Stimulated activated CD4-positive, alpha-beta T cell treated with anti-CD3 and anti-CD28 coated beads, Interleukin-2, amount 100 ng/mL, for 24 hours (primary cell): ENCODE measurements at places on chromosomes 4 and X.

DNA sequence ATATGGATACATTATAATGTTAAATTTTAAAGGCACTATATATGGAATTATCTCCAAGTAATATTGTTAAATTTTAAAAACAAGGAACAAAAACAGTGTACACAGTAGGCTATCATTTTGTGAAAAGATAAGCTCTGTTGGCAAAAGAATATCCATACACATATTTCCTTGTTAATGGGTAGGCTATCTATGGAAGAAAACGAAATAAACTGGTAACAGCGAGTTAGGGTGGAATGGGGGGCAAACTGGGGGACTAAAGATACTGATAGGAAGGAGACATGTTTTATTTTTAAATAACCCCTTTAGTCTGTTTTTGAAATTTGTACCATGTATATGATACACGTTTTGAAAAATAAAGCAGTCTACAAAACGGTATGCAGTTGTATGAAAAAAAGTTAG, 3.6 kb upstream of the TSPAN5 start:
- DNase-seq, result no peak

DNA sequence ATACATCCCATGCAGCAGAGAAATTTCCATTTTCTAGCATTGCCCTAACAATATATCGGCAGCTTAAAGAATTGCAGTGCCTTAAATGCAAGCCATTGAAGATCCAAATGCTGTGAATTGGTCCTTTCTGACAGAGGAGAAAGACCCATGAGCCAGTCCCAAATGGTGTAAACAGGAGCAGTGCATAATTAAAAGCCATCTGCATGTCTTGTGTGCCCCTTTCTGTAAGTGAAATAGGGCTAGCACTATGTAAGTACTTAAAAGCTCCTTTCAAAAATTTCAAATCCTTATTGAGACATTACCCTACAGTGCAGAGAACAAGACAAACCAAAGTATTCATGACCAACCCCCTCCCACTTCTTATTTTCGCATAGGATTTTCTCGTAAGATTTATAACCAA, 108.7 kb upstream of the LCORL start:
- DNase-seq, result no peak

DNA sequence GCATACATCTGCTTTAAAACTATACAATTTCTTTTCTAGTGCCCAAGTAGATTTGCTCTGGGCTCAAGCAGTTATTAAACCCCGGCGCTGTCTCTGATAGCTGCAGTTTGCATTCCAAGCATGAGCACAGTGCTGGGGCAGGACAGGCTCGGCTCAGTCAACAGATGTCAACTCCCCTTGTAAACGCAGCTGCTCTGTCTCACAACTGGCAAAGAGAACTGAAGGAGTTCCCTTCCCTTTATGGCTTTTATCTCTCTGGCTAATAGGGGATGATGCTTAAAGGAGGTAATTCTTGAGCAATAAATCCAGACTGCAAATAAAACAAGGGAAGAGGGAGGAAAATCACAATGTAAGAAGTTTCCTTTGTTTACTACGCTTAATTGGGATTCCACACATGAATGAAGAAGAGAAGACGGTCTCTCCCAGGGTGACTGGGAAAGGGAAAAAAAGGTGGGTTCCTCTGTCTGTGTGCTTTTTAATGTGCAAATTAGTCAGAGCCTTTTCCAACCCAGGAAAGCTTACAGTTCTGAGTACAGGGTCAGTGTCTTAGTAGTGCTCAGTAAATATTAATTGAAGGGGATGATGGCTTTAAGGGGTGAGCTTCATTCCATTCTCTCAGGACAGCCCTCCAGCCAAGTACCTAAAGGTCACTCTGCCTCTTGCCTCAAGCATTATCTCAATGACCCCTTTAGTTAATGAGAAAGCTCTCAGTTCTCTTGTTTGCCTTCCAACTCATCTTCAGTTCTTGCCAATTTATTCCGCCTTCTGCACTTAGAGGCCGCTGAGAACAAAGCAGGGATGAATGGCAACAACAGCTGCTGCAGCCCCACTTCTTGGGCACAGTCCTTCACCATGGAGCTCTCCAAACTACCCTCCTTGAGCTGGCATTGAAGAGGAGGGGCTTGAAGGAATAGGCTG, 155.7 kb upstream of the JADE1 start:
- no peak for DNase-seq

GRCh38 chr4:148126825-148127224, 315.4 kb downstream of the NR3C2 start:
- DNase-seq, result no peak

GRCh38 chr4:182369211-182369610, 126.0 kb downstream of the TENM3 start:
- DNase-seq, result no peak

- DNase-seq, result peak; percentile 26
Observed at GRCh38 chrX:56564164-56564885, 898 bp downstream of the UBQLN2 start.

GRCh38 chrX:70292788-70293187, 2.9 kb downstream of the KIF4A start:
- no peak for DNase-seq

DNA sequence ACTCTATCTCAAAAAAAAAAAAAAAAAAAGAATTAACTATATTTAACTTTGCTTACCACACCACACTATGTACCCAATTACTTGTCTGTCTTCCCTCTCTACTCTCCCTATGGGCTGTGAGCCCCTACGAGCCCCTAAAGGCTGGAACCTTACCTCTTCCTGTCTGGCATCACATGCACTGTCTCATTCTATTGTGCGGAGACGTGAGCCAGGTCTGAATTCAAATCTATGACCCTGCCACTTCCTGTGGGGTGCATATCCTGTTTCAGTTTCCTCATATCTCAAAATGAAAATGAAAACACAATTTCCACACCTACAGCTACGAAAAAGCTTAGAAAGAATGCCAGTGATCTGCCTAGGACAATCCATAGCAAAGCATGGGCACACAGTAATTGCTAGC, 42.9 kb upstream of the HS3ST1 start:
- peak; percentile 33 for DNase-seq

DNA sequence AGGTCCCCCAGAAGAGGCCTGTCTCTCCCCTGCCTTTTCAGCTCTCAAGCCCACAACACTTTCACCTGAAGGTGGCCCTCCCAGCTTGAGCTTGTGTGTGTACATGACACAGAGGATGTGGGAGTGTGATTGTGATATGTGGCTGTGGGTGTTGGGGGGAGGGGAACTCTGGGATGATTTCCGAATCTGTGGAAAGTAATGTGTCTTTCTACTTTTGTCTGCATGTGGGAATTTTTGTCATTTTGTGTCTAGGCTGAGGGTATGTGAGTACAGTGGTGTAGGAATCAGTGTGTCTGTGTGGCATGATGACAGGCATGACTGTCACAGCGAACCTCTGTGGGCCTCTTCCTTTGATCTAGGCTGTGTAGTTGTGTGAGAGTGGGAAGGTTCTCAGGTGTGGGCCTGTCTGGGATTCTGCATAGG, 6.4 kb downstream of the SYP start:
- no peak for DNase-seq
